ENCODE measurements at places on chromosomes 1 and 21. TPM values are rescaled to one million over a fixed set of nuclear protein-coding genes. Genes with fewer than 3 reads are reported as not detected.

The DDI2 gene
- 13.0 TPM for total RNA-seq

- peak; percentile 47 for DNase-seq
These were observed 1.2 kb downstream of the KCTD3 start for GRCh38 chr1:215568299-215568692.

DNA sequence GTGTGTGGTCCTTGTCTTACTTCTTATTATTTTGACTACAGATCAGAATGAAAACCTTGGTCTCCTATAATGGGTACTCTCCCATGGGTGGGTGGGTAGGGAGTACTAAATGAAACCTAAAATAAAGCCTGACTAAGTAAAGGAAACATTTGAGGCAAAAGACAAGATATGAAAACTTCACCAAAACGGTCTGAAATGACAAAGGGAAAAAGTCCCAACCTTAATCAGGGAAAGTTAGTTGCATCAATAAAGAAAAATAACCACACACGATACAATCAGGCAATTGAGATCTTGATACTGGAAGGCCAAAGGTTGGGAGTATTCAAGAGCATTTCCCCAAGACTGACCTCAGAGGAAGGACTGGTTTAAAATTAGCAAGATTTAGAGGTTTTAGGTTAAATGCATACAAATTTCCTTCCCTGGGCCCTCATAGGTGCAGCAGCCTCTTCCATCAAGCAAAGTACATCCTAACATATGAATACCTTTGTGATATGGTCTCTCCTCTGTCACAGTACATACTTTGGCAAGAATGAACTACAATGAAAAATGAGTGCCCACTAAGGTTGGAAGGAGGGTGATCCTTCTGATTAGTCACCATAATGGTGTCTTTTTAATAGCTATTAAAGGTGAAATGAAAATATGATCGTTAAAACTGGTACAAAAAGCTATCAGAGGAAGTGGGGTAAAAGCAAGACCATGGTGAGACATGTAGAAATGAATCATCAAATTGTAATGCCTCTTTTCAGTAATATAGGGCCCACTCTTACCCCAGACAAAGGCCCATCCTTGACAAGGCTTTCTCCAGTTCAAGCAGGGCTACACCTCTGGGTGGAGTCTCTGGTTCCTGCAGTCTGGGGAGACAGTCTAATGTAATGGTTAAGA lies 15.3 kb upstream of the TNFSF4 start:
- DNase-seq: no peak

GRCh38 chr1:101996825-101997465 lies at the start of gene OLFM3:
TSS of gene OLFM3 (minus strand) at chr1:101996926.
- DNase-seq: no peak

DNA sequence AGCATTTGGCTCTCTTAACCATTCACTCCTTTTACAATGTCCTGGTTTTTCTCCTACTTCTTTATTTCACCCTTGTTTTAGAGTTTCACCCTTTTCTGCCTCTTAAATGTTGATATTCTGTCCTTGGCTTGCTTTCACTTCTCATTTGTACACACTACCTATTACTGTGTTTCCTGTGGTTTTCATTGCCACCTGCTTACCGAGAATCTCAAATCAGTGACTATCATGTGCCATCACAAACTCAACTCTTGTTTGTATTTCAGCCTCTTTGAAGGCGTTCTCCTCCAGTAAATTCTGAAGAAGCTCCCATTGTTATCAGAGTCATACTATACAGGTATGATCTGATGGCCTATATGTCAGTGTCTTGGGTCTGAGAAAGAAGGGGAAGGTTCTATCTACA lies 65.7 kb downstream of the NPHS2 start:
- no peak for DNase-seq

- DNase-seq: peak; percentile 2
These were observed 3.9 kb upstream of the CD1C start for GRCh38 chr1:158285756-158286241.

The B4GALT2 gene
- total RNA-seq: 44.0 TPM

DNA sequence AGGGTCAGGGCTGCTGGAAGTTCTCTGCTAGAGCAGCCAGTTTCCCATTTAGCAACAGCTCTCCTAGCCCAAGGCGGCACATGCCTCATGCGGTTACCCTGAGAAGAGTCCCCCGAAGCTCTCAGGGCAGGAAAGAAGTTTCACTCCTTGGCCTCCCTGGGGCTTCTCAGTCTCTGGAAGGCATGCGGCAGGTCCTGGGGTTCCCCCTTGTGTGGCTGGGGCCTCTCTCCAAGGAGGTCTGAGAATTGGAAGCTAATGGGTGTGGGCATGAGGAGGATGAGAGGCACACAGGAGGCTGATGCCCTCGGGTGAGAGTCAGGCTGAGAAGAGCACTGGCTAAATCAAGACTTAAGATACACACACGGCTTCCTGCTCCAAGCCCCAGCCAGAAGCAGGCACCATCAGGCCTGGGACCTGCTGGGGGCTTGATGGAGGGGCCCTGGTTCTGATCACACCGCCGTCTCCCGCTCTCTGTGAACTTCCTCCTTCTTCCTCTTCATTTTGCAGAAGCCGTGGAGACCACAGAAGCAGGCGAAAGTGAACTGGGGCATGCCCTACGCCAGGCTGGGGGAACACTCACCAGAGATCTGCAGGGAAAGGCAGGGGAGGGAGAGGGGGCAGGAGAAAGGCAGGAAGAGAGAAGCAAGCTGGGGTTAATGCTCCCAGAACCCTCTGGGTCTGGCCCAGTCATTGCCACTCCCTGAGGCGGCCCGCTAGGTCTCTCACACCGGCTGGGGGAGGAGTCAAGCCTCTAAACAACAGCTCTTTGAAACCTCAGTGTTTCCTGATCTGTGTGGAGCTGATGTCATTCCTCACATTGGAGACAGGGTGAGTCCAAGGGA lies 15.1 kb downstream of the BLACAT1 start:
- no peak for DNase-seq

- no peak for DNase-seq
These were observed 6.5 kb upstream of the GLRX2 start for GRCh38 chr1:193111641-193112090.

- no peak for DNase-seq
These were observed 73.5 kb upstream of the KAZN start for GRCh38 chr1:14524826-14525636.

DNA sequence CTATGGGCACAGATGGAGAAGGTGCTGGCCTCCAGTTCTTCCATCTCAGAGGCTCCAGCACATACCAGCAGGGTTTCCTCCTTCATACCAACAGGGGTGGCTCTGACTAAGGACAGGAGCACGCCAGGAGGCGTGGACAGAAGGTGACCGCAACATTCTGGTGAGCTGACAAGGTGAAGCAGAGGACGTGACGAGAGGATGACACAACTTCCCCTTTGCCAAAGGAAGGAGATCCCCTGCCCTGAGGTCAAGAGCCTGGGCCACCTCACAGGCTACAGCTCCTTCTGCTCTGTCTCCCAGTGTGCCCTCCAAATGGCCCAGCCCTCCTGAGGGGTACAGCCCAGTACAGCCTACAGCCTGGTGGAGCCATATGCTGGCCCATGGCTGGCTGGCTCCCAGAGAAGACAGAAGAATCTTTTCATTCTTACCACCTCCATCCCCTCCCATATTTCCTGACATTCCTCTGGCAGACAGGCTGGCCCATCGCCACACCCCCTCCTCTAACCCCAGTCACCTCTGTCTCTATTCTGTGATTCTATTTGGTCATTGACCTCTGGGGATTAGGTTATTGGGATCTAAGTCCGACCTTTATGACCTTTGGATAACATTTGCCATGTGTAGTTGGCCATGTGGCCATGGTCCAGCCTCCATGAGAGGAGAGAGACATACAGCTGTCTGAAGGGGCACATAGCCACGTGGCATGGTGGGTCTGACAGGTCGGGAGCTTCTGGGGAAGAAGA lies 5.1 kb upstream of the LAMB3 start:
- DNase-seq: no peak

The BSND gene
- not detected for total RNA-seq

DNA sequence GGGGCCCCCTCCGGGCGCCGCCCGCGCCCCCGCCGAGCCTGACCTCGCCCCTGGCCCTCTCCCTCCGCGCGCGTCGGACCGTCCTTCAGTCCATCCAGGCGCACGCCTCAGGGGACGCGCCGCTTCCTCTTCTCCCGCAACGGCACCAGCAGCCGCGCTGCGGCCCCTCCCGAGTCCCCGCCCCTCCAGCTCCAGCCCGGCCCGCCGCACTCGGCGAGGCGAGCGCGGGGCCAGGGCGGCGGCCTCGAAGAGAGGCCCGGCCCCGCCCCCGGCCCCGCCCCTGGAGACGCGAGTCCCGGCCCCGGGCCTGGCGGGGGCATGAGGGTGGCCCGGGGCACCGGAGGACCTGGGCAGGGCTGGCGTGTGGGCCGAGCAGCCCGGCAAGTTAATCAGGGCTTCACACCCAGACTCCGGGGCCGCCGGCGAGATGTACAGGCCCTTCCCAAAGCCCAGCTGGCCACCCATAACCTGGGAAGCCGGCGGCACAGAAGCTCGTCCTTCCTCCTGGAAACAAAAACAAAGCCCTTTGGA lies at the start of gene IGSF3:
Gene IGSF3, minus strand, starts transcription at position 159 of the 531 bp plus-strand sequence. CDS start 1,407 bp downstream, outside the sequence.
- DNase-seq: peak; percentile 25

- DNase-seq: no peak
These were observed 123.0 kb downstream of the PEX14 start for GRCh38 chr1:10597492-10598388.

DNA sequence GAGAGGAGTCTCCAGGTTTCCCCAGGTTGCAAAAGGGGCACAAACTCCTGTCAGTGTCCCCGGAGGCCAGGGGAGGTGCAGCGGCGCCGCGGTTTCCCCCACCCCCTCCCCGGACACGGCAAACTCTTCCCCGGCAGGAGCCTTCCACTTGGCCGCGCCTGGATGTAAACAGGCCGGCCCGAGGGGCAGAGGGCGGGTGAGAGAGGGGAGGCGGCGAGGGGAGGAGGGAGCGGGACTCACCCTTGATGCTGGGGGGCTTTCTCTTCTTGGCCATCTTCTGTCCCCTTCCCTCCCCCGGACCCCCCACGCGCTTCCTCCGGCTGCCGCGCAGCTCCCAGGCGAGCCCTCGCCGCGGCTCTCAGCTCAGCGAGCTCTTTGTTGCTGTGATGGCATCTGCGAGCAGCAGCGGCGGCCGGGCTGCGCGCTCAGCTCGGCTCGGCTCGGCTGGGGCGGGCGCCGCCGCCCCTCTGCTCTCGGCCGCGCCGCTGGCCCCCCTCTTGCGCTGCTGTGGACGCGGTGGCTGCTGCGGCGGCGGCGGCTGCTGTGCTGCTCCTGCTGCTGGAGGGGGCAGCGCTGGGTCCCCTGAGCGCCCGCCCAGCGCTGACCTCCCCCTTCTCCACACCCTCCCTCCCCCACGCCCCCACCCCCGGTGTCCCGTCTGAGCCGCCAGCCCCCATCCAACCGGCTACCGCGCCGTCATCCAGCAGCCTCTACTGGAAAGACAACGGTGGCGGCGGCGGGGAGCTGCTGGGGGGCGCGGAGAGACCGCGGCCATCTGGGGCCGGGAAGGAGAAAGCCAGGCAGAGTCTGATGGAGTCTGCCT lies 4.9 kb upstream of the SLC44A5 start:
- DNase-seq: peak; percentile 70

DNA sequence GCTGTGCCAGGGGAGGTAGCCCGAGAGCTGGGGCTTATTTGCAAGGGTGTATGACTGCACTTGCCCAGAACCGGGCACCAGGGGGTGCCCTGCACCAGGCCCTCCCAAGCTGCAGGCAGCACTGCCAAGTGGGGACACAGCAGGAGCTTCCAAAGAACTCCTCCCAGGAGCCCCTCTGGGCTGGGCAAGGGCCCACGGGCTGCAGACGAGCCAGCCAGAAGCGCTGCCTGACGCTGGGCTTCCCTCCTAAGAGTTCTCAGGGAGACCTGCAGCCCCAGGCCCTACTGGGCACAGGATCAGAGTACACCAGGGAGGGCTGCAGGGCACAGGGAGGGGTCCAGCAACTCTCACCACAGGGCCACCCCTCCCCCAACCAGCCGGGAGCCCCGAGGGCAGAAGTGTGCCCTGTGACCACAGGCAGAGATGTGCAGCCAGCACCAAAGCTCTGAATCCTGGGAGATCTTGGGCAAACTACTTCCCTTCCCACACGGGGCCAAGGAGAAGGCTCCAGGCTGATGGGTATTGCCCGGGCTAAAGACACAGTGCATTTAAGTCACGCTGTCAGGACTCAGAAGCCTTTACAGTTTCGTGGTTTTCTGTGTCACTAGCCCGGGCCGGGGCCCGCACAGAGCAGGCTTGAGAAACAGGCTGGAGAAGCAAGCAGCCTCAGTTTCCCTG lies 63.4 kb downstream of the KCNAB2 start:
- DNase-seq: peak; percentile 66

The NT5C1A gene
- not detected for total RNA-seq

- DNase-seq: peak; percentile 12
These were observed 130.2 kb downstream of the IFI44 start for GRCh38 chr1:78779831-78780230.

DNA sequence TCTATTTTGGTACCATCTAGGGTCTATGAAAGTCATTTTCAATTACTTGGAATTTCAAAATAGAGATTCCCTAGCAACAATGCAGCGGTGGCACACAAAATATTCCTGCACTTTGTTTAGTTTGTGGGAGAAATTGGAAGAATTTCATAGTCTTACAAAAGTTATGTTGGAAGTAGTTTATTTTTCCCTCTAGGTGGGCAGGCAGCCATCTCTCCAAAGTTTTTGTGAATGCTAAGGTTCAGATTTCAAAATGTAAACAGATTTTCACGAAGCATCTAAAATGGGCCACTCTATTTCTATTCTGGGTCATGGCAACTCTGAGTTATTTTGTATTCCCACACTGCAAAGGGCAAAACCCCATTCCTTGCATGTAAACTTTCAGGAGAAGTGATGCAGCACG lies 8.0 kb downstream of the SMCP start:
- no peak for DNase-seq

- no peak for DNase-seq
These were observed 29.6 kb downstream of the KCNC4 start for GRCh38 chr1:110239441-110240430.

DNA sequence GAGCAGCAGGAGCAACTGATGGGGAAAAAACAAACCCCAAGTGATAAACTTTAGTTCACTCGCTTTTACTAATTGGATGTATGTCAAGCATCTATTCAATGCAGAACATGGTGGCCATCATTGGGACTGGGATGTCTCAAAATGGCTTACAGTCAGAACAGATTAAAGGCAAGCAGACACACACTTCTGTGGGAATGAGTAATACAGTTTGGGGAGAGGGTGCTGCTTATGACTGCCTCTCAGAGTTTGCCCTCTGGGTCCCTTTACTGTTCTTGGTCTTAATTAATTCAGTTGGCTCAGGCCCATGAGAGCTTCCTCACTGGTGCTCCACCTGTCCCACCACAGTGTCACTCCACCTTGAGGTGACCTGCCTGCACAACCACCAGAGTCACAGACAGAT lies 119.5 kb downstream of the TBX19 start:
- DNase-seq: no peak

DNA sequence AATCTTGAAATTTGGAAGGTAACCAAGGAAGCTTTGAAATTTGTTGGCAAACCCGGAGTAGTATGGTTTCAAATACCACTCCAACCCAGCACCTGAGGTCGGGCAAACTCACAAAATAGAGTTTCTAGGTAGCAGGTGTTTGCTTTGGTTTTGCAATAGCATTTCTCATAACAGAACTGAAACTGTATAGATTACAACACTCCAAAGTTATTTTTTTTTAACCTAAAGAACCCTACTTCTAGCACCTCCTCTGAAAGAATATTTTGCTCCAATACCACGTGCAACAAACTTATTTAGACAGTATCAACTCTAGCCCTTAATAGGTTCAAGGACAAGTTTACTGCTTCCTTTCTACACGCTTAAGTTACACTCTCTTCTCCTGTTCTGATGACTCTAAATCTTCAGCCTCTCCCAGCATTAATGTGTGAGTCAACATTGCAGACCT lies 178.5 kb upstream of the FMN2 start:
- no peak for DNase-seq

Measured in dermis microvascular lymphatic vessel endothelial cell (primary cell).